Fibroblast of villous mesenchyme (primary cell): ENCODE measurements at places on chromosomes 1 and 21. TPM values are rescaled to one million over a fixed set of nuclear protein-coding genes. Genes with fewer than 3 reads are reported as not detected.

DNA sequence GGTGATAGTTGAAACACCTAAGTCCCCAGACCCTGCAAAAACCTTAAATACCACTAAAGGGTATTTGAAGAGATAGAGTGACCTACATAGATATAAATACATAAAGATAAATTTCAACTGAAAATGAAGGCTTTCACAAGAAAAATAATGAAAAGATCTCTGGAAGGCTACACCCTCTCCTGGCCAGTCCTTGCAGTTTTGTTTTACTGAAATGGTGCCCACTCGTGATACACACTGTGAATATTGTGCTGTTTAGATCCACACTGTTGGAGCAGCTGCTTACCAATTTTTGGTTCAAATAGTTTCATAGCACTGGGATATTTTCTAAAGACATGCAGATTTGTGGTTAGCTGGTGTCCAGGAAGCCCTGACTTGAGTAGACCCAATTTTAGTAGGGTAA lies 31.5 kb upstream of the RNF187 start:
- peak; percentile 28 for DNase-seq

- no peak for DNase-seq
These were observed 3.8 kb downstream of the UTP25 start for GRCh38 chr1:209831615-209832014.

DNA sequence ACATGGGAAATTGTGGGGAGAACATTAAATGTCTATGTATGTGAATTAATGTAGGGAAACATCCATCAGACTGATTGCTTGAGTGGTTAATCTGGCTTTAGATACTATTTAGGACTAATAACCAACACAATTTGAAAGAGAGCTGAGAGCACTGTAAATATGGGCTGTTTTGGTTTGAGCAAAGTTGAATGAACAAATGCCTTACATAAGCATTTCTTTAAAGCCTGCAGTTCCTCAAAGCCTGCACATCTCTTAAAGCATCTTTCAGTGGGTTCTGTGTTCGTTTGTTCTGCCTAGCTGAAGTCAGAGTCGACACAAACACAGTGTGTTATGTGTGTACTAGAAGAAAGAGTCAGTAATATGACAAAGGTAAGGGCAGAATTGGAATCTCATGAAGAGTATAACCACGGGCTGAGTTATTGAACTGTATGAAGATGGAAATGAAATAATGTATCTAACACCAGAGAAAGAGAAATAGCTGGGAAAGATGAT lies 350.0 kb downstream of the SIPA1L2 start:
- DNase-seq: no peak

The ARHGEF16 gene
- 0.86 and 0.97 TPM in 2 replicates for total RNA-seq

The DCST1 gene
- total RNA-seq: not detected in 2 replicates

DNA sequence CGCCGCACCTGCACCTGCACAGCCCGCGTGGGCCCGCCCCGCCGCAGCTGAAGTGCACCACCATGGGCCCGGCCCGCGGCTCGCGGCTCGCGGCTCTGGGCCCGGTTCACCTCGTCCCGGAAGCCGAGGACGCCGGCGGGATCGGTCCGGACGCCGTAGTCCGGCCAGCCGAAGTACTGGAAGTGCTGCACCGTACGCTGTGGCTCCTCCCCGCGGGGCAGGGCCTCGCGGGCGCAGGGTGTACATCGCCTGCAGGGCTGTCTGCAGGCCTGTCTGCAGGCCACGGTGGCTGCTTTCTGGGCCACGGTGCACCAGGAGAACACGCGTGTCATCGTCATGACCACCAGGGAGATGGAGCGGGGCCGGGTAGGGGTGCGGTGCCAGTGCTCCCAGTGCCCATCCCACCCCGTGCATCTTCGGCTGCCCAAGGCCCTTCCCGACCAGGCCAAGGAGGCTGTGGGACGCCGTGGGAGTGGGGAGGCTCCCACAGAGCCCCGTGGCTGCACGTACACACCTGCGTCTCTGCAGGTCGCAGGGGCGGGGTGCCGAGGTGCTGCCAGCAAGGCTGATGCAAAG lies 6.7 kb downstream of the RNF223 start:
- DNase-seq: no peak

DNA sequence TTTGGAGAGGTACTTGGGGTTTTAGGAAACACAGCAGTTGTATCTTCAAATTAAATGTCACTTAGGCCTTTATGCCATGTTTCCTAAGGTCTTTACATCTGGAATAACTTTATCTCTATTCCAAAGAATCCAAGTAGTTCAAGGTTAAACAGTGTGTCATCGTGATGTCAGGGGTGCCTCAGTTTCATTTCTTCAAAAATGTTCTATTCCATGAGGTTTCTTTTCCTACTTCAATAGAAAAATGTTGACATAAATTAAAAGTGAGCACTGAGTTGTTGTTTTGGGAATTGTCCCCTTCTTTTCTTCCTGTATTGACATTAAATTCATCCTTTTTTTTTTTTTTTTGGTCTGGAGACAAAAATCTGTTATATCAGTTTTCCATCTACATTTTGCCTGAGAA lies 160.6 kb upstream of the C21orf91 start:
- DNase-seq: no peak

DNA sequence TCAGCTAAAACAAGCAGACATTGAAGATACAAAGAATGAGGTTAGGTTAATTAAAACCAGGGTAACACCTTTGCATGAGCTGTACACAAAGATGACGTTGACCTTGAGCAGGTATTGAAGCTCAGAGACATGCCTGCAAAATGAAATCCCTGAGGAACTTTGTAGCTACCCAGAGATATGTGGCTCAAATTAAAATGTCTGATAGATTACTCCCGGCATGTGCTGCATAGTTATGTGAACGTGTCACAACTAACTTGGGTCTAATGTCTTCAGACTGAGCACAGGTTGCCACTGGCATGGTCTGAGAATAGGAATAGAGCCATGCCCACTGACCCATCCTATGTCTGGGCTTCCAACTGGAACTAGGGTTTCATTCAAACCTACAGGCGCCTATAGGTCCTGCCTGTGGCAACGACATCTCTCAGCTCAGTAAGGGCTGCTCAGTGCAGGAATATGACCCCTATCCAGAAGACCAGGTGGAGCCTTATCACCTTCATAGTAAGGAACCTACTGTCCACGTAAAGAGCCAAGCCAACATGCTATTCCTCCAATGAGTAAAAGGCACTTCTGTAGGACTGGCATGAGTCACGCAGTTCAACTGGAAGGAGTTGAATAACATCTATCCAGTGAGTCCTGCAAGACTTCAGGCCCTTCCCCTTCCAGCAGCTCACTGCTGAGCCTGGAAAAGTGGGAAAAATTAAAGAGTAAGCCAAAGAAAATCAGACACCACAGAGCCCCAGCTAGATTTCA lies 60.7 kb downstream of the PRKAB2 start:
- no peak for DNase-seq

The LAX1 gene
- total RNA-seq: under 0.01 TPM in 1 of 2 replicates, not detected in the other

GRCh38 chr1:224457782-224458144 lies 23.2 kb upstream of the WDR26 start:
- DNase-seq: no peak

The SYCP1 gene
- not detected in 2 replicates for total RNA-seq

The NPR1 gene
- total RNA-seq: 1.6 and 3.9 TPM in 2 replicates

- DNase-seq: no peak
These were observed 654.5 kb downstream of the MATN1 start for GRCh38 chr1:30068787-30069472.

The PSRC1 gene
- total RNA-seq: 14.2 and 23.3 TPM in 2 replicates
